ENCODE measurements at places on chromosomes 6 and 20.

- no peak for DNase-seq
Measured at GRCh38 chr20:11852811-11853210, 64.9 kb upstream of the BTBD3 start.

DNA sequence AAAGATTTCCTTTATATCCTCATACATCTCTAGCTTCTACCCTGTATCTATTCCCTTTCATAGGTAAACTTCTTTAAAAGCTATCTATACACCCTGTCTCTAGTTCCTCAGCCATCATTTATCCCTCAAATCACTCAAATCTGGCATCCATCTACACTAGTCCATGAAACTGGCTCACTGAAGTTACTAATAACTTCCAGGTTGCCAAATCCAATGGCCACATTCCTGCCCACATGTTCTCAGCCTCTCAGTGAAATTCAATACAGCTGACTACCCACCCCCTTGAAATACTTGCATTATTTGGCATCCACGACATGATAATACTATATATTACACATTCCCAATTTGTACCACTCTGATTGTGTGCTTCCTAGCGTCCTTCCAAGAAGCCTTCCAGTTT is 8.7 kb downstream of the REPS1 start:
- no peak for DNase-seq

GRCh38 chr6:110484321-110484720 is 7.9 kb upstream of the SLC22A16 start:
- no peak for DNase-seq

- DNase-seq: no peak
Measured at GRCh38 chr6:42108071-42108470, 34.3 kb downstream of the C6orf132 start.

DNA sequence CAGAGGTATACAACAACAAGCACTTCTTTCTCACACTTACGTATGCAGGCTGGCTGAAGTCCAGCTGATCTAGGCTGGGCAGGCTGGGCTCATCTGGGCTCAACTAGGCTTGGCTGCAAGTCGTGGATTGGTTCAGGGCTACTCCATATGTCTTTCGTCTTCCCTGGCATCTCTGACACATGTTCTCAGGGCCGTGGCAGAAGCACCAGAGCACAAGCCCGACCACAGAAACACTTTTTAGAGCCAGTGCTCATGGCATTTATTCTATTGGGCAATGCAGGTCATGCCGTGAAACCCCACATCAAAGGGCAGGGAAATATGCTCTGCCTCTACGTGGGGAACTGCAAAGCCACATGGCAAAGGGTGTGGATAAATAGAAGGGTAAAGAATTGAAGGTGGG is 93.8 kb downstream of the RIN2 start:
- DNase-seq: no peak

DNA sequence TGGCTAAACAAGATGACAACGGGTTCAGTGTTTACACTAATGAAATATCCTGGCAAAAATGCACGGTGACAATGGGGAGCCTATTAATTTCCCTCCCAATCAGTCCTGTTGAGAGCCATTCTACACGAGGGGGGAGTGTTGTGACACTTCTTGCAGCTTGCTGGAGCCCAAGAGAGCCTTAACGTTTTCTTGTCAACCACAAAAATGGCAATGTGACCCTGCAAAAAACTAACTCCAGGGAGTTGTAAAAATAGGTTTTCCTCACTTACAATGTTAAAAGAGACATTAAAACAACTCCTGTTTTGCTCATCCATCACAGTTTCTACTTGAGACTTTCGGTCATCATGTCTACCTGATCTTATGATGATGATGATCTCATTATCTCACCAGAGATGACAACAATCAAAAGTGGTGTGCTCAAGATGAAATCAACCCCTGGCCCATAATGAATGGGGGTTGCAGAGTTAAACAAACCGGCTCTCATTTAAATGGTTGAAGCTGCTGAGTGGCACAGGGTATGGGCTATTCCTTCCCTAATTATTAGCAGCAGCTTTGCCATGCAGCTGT is 57.9 kb downstream of the GJA10 start:
- no peak for DNase-seq

DNA sequence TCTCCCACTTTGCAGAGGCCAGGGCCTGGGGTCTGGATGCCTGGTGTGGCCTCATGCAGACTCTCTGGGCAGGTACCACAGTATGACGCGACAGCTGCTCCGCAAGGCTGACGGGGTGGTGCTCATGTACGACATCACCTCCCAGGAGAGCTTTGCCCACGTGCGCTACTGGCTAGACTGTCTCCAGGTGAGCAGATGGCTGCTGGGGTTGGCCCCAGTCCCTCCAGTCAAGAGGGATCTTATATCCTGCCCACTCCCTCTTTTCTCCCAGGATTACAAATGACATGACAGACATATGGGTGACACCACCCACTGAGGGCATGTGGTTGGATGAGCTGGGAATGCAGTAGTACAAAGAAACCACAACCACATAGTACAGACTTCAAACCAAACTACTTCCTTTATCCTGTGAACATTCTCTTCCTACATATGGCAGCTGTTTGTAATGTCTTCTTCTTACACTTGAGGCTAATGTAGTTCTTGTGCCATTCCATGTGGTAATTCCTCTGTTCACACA is 29.9 kb downstream of the RAB44 start:
- no peak for DNase-seq

DNA sequence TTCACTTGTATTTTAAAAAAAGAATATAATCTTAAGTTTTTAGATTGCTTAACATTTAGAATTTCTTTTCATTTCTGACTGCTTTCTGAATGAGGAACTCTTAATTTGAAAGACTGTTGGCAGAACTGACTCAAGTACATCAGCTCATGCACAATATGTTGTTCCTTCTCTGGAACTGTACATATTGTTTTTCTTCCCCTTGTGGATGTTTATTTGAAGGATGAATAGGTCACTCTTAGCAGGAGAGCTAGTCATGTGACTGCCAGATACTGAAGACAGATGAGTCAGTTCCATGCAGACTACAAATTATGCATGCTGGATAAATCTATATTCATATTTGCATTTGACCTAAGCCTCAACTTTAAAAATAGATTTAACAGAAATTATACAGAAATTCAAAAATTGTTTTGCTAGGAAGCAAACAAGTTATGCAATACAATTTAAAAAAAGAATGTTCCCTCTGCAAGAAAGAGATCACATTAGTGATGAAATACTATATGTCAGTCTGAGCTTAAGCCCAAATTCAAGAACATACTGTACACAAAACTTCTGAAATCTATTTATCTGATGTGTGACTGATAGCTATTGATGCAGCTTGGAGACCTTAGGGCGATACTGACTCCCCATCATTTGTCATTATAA is 1274.9 kb upstream of the GJE1 start:
- no peak for DNase-seq

- no peak for DNase-seq
Measured at GRCh38 chr6:125203395-125203794, 49.8 kb downstream of the TPD52L1 start.

DNA sequence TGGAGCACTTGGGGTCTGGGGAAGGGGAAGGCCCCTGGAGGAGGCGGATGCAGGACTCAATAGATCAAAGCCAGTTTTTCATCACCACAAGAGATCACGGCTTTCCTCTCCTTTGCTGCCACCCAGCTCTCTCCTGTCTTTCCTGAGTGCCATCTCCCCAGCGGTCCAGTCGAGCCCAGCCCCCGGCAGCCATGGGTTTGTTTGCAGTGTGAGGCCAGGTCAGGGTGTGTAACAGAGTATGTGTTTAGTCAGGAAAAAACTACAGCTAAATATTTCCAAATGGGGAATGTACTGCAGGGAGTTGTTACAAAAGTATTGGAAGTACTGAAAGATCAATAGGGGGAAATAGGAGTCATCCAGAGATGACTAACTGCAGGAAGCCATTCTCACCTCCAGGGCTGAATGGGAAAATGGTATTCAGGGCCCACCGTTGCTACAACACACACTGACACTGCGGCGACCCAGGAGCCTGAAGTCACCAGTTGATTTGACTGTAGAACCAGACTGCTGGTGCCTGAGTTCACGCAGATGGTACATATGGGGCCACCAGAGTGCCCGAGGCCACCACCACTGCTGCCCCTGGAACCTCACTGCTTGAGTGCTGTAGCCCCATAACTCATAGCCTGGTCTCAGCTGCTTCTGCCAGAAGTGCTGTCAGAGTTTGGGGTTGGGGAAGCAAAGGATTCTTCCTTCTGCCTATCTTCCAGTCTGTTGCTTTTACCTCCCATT is 23.6 kb upstream of the FANCE start:
- DNase-seq: no peak

GRCh38 chr6:134003542-134003951 is 48.9 kb downstream of the SLC2A12 start:
- no peak for DNase-seq

DNA sequence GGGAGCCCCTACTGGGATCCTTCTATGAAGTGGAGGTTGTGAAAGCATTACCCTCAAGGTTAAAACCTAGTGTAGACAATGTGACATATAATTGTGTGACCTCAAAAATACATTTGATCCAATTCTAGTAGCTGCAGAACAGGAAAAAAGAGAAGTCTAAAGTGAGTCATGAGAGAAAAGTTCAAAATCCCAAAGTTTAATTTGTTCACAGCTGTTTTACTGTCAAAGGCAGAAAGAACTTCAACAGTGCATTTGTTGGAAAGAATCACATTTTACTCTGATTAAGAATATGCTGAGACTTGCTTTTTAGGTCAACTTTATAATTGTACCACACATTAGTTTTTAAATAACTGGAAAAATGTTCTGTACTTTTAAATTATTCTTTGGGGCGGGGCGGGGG is 1027.4 kb upstream of the FLRT3 start:
- no peak for DNase-seq

DNA sequence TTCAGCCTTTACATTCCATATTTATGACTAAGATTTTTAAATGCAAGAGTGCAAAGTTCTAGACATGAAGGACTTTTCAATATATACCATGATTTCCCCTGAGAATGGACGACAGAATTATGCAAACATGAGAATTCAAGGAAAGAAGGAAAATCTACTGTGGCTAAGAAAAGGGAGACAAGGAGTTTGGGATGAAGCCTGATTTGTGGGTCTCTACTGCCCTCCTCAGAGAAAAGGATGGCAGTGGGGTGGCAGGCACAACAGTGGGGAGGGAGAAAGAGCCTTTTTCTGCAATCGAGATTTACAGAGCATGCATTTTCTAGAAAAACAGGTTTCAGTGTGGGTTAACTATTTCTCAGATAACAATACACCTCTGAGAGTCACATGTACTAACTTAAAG is 466.9 kb upstream of the NRSN1 start:
- peak; percentile 58 for DNase-seq

DNA sequence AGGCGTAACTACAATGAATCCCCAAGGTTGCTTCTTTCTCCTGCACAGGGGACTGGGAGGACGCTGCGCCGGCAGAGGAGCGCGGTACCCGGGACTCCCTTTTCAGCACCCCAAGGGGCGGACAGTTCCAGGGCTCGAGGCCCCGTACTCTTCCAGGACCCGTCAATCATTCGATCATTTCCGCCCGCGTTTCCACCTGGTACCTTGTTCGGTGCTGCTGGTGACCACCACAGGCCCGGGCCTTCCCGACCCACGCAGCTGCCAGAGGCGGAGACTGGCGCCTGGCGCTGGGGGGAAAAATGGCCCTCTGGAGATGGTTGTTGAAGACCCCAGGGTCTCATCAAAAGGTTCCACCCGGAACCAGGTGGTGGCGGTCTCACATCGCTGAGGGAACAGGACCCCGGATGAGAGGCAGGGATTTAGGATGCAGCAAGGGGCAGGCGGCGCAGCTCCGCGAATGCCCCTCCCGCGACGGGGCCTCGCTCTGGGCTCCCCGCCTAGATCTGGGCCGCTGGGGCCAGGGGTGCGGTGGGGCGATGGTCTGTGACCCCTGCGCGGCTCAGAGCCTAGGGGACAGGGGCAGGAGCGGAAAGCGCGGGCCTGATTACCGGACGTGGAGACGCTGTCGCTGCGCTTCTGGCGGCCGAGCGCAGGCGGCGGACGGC is 744 bp downstream of the VSX1 start:
- no peak for DNase-seq

- DNase-seq: peak; percentile 57
Measured at GRCh38 chr6:166439366-166440091, 56.8 kb upstream of the MPC1 start.

- no peak for DNase-seq
Measured at GRCh38 chr6:11919771-11920440, 92.2 kb upstream of the HIVEP1 start.

DNA sequence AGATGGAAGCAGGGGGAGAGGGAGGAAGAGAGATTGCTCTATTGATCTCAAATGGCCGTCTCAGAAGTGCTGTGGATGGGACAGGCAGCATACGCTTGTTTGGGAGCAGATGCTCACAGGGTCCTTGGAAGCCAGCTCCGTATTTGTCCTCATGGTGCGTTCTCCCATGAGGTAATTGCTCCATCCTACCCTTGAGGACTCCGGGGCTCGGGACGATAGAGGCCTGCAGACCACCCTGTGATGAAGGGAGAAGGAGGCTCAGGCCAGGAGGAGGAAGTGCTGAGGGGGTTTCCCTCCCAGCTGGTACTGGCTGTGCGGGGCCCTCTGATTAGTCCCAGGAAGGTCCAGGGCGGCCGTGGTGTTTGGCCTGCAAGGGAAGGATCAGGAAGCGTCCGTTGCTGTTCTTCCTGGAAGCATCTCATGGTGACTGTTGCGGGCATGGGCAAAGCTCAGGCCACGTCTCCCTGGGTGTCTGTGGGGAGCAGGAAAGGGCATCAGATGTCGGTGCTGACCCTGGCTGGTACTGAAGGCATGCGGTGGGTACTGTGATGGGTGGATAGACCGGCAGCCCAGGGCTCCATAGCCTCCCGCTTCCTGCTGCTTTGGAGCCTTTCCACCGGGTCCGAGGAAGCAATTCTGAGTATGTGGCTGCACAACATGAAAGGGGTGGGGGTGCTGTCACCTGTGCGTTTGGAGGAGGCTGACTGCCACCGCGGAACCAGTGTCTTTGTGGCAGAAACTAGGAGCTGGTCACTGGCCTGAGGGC is 158.3 kb downstream of the SYCP2 start:
- DNase-seq: no peak

- DNase-seq: no peak
Measured at GRCh38 chr6:56891754-56892153, 63.2 kb upstream of the BEND6 start.

DNA sequence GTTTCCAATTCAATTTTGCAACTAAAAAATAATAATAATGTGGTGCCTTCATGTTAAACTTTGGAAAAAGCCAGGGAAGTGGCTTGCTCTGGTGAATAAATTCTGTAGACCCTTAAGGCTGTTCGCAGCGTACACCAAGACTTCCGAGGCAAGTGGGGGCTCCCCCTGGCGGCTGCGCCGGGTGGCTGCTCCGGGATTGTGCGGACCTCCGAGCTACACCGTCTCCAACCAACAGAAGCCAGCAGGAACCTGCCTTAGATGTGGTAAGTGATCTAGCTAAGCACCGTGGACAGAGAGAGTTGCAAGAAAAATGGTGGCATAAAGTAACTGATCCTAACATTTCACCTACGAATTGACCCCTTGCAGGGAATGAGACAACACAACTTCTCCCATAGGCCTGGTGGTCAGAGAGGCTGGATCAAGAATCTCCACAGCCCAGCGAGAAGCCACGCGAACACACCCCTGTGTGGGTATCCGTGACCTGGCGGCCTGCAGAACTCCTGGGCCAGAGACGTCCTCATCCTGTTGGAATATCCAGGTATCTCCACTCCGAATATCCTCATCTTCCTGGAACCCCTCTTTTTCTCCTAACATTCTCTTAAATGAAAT is 69.6 kb downstream of the TBXT start:
- DNase-seq: peak; percentile 96
